Inflammatory macrophage treated with lipopolysaccharide for 1 hour (primary cell): ENCODE measurements at places on chromosomes 3 and 15.

GRCh38 chr3:125239266-125239665 is 26.7 kb upstream of the SLC12A8 start:
- DNase-seq: peak; percentile 43

DNA sequence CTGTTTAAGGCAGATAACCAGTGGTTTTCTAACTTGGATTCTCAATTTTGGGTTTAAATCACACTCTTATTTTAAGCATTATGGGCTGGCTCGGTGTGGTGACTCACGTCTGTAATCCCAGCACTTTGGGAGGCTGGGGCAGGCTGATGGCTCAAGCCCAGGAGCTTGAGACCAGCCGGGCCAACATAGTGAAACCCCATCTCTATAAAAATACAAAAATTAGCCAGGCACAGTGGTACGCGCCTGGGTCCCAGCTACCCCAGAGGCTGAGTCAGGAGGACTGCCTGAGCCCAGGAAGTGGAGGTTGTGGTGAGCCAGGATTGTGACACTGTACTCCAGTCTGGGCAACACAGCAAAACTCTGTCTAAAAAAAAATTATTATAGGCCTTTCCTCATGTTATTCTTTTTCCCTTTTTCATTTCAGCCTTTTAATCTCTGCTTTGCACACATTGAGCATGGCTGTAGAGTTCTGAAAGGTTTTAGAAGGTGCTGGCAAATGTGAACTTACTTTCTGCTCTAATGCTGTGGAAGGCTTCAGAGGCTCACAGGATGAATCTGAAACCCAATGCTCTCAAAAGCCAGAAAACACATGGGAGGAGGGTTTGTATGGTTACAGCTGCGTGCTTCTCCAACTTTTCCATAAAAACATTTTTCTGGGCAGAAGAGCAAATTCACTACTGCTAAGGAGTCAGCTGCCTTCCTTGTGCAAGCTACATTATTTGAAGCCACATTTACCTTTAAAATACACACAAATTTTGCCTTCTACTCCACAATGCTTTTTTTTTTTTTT is 32.5 kb downstream of the CHAC1 start:
- DNase-seq: no peak

GRCh38 chr15:93001881-93002280 is 87.1 kb downstream of the RGMA start:
- DNase-seq: no peak

- DNase-seq: no peak
These were observed 1.5 kb upstream of the EEFSEC start for GRCh38 chr3:128151758-128152274.

GRCh38 chr3:196418601-196419000 is 13.6 kb downstream of the UBXN7 start:
- peak; percentile 67 for DNase-seq

DNA sequence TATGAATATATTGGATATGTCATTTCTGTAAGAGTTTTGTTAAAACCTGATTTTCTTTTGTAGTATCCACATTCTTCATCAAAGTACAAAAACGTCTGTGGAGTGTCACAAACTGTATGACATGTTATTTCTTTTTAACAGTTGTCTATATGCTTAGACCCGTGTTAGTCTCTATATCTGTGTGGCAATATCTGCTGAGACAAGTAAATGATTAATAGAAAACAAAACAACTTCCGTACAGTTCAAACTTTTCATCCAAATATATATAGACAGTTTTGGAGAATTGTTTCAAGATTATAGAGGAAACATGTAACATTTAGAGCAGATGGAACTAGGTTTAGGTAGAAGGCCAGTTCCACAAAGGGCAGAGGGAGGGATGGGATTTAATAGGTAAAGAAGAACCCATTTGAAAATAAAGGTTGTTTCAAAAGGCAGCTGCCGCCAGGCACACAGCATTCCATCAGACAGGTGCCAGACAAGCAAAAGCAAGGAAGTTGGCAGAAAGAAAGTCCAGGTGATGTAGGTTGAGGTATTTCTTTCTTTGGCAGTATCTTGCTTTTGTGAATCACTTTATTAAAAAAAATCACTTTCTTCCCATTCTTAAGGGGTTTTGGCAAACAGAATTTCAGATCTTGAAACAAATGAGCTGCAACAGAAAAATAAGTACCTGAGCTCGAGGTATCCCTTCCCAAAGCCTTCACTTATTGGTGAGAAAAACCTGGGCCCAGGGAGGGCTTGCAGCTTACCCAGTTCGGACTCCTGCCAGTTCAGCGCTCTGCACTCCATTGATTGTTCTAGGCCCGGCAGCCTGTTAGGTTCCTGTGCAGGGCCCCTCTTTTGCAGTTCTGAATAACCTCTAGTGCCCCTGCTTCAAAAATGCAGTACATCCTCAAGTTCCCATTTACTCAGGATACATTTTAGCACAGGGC is 49.0 kb downstream of the LRRN1 start:
- DNase-seq: no peak

GRCh38 chr3:15375461-15376000 is 43.1 kb upstream of the SH3BP5 start:
- DNase-seq: no peak

DNA sequence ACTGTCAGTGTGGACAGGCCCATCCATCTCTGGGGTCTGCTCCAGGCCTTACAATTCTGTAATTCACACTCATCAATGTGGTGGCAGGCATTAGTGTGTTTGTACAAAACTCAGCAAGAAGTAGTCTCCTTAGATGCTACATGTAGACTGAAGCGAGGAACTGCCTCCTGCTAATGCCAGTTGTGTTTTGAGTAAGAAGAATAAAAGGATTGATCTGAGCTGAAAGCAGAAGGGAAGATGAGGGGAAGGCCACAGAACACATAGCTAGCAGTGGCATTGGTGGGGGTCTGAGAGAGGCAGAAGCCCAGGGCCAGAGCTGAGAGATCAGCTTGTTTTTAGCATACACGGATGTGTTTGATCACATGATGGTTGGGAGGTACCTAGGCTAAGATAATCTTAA is 144.1 kb downstream of the TIGIT start:
- no peak for DNase-seq

GRCh38 chr3:177694316-177694715 is 497.0 kb upstream of the TBL1XR1 start:
- peak; percentile 30 for DNase-seq

DNA sequence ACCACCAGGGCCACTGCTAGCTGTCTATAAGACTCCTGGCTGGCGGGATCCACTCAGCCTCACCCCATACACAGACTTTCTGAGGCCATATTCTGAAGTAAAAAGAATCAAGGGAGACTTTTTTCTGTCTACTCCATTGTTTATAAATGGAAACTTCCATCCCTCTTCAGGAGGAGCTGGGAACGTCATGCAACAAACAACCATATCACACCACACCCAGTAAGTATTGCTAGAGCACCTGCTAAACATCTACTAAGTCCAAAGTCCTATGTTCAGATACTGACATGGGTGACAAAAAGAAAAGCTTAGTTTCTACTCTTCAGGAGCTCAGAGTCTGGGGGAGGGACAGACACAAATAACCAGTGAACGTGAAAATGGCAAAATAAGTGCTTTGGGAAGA is 324.8 kb upstream of the ONECUT1 start:
- no peak for DNase-seq

- DNase-seq: peak; percentile 86
These were observed 54.9 kb downstream of the FRMD4B start for GRCh38 chr3:69330891-69331400.

DNA sequence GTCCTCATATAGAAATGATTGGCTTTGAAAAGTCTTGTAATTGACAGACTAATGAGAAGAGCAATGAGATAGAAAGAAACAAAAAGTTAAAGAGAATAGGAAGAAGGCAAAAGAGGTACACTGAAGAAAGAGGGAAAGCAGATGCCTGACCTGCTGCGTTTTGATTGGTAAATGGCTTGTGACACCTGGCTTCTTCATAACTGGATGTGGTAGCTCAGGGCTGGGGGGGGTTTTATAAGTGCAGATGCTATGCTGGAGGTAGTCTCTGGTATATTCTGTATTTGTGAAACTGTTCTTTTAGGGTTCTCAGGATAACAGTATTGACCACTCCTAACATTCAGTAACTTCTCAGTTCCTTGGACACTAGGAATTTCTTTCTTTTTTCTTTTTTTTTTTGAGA is 1.4 kb downstream of the STARD9 start:
- DNase-seq: no peak

DNA sequence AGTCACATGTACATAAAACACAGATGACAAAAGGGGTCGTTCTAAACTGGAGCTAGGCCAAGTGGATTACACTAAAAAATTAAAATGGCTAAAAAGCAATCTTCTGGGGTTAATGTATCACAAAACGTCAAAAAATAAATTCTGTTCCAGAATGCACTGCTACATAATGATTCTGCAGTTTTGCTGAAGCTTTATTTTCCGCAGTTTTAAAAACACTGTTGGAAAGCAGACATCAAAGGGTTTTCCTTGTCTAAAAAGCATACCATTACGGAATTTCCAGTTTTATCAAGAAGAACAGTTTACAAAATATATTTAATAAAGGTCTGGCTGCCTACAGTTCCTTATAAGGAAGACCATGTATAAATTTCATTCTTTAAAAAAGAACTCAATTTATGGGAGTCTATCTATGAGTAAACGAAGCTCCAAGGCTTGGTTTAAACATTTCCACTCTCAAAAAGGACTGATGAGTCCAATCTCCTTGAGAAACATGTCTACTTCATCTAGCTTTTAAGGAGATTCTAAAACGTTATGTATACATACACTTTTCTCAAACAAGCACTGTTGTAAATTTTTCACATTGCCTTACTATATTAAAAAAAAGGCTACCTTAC is 1.3 kb downstream of the DMXL2 start:
- DNase-seq: no peak

GRCh38 chr3:147417551-147418295 is 8.6 kb downstream of the ZIC1 start:
- no peak for DNase-seq

DNA sequence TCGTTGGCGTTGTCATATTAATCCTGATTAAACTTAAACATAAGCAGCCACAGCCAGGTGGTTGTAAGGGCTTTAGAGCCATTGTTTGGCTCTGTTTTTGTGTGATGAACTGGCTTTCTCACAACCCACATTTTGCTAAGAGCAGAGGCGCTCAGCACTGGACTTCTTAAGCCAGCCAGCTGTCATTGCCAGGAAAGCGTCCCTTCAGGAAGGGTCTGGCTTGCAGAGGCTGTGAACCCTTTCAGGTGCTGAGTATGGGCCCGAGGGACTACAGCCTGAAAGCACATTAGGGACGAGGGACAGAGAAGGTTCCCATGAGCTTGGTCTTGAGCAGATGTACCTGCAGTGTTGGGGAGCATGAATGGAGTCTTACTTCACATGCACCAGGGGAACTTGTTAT is 112.3 kb downstream of the CHCHD6 start:
- DNase-seq: no peak

DNA sequence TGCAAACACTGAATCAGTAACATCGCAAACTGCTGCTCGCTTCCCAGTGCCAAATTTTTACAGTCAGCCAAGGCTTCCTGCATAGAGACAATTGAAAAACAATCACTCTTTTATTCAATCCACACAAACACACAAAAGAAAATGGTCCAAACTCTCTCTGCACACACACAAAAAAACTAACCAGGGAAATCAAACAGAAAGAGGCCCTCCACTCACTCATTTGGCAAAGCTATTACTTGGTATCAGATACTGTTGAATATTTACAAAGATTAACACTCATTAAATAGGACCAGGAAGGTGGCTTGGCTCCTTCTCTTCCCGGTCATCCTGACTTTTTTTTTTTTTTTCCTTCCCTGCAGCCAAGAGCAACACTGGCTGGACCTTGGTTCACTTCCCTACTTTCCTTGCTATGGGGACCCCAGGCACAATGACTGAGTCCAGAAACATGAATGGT is 62.4 kb upstream of the SPATA12 start:
- DNase-seq: no peak

- DNase-seq: peak; percentile 4
These were observed 15.9 kb downstream of the CHL1 start for GRCh38 chr3:212432-212831.

DNA sequence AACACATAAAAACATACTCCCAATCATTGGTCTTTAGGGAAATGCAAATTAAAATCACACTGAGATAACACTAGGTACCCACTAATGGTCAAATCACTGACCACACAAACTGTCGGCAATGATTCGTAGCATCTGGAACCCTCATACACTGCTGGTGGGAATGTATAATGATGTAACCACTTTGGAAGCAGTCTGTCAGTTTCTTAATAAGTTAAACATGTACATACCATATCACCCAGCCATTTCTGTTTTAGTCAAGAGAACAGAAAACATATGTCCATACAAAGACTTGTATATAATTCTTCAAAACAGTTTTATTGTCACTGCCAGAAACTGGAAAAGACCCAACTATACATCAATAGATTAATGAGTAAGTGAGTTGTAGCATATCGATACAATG is 63.3 kb upstream of the LRRC3B start:
- DNase-seq: no peak

GRCh38 chr3:16119887-16120286 is 54.6 kb upstream of the GALNT15 start:
- DNase-seq: no peak
